ENCODE measurements at places on chromosomes 2 and 18.

- DNase-seq = no peak
These were observed 19.0 kb upstream of the CCNYL1 start for GRCh38 chr2:207692206-207693065.

DNA sequence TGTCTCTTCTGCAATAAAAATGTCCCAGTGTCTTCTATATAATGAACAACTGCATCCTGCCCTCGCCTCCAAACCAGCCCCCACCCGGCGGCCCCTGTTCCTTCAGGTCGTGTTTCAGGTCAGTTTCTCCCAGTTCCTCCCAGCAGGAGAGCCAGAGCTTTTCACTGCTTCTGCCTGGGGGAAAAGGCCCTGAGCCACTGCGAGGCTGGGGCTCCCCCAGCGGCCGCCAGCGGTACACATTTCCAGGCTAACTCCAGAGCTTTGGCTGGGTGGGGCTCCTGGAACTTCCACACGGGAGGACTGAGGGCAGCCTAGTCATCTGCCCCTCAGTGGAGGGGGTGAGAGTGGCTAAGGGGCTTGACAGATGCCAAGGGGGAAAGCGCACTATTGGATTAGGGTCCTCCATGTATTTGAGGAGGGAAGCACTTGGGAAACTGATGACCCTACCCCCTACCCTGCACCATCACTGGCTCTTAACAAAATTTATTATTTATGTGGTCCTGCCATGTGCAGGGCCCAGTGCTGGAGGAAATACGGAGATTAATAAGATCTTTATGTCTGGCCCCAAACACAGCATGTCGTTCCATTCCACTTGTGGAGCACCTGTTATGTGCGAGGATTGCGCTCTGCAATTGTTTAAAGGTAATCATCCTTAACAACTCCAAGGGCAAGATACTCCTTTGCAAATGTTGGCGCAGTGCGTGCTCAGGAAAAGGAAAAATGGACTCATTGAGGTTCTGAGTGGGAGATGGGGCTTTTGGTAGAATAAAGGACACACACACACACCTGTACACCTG is 17.3 kb upstream of the CYS1 start:
- DNase-seq = peak; percentile 73

DNA sequence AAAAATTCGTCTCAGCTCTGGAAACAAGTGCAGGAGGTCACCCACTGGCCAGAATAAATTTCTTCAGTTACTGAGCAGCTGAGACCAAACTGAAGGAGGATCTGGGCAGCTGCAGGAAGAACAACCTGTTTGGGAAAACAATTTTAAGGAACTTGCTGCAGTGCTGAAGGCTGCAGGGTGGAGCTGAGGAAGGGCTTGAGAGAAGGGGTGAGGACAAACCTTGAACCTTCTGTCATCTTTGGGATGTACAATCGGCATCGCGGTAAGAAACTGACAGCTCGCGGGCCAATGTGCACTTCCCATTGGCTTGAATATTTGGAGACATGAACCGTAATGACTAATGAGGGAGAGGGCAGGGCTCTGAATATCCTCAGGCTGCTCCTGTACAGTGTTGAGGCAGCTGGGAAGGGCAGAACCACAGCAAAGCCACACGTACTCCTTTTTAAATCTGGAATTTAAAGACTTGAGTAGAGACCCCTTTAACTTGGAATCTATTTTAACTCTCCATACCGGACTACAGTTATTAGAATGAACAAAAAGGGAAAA is 90.3 kb downstream of the TACR1 start:
- no peak for DNase-seq

GRCh38 chr2:220847006-220847405 is 725.1 kb downstream of the EPHA4 start:
- no peak for DNase-seq

GRCh38 chr2:190417045-190417842 is 9.1 kb downstream of the MFSD6 start:
- DNase-seq = no peak

GRCh38 chr18:24995755-24996154 is 356.2 kb downstream of the ZNF521 start:
- DNase-seq = no peak

GRCh38 chr2:126831234-126832005 is 67.3 kb upstream of the TEX51 start:
- no peak for DNase-seq

GRCh38 chr2:231198291-231199173 is at the start of gene ARMC9:
Gene ARMC9 (plus strand): TSS chr2:231198631. CDS start chr2:231206239, 7,608 bp downstream.
- peak; percentile 95 for DNase-seq

- no peak for DNase-seq
These were observed 503.2 kb upstream of the FAM98A start for GRCh38 chr2:34102339-34102738.

DNA sequence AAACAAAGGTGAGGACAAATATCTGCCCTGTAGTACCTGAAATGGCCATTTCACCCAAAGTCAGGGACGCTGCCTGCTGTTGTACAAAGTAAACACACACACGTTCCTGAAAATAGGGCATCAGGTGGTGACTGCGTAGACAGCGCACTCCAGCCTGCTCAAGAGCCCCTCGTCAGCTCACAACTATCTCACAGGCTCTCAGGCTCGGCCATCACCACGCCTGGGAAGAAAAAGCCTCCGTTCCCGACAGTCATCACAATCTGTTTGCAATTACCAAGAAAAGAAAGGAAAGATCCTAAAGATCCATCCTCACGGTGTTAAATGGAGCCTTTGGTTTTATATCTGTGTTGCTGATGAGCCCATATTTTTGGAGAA is 230.2 kb downstream of the ZNF516 start:
- DNase-seq = peak; percentile 80

GRCh38 chr2:60051991-60052390 is 501.5 kb downstream of the BCL11A start:
- no peak for DNase-seq

DNA sequence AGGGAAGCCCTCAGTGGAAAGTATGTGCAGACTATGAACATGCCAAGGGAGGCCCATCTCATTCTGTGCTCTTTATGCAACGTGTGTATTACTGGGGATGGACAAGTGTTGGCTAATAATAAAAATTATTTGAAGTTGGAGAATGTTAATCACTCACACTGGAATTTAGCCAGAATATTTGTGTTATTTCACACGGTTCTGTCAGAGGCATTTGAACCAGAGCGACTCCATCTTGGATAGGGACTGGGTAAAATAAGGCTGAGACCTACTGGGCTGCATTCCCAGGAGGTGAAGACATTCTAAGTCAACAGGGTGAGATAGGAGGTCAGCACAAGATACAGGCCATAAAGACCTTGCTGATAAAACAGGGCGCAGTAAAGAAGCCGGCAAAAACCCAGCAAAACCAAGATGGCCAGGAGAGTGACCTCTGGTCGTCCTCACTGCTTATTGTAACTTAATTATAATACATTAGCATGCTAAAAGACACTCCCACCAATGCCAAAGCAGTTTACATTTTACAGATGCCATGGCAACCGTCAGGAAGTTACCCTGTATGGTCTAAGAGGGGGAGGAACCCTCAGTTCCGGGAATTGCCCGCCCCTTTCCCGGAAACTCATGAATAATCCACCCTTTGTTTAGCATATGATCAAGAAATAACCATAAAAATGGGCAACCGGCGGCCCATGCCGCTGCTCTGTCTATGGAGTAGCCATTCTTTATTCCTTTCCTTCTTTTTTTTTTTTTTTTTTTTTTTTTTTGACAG is 2.6 kb upstream of the FZD5 start:
- no peak for DNase-seq

DNA sequence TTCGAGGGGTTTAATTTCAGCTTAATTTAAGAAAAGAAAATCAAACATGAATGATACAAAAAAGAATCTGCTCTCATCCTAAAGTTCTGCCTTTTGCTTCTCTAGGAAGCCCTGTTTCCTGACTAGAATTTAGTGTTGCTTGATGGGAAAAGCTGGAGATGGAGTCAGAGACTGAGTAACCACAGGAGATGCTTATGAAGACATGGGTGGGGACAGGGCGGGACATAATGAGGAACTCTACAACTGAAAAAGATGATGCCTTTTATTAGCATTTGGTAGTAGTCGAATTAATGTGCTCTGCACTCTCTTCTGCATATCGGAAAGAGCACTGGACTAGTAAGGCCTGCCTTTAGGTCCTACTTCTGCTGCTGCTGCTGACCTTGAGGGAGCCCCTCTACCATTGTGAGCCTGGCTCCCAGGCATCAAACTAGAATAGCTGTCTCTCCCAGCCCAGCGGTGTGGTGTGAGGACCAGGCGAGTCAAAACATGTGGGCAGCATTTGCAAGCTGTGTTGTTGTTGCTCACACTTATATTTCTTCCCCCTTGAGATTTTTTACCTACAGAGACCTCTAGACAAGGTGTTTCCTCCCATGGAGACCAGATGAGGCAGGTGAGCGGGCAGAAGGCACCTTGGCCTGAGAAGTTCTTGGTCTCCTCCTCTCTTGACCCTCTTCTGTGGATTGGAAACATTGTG is 61.5 kb downstream of the INPP4A start:
- no peak for DNase-seq

DNA sequence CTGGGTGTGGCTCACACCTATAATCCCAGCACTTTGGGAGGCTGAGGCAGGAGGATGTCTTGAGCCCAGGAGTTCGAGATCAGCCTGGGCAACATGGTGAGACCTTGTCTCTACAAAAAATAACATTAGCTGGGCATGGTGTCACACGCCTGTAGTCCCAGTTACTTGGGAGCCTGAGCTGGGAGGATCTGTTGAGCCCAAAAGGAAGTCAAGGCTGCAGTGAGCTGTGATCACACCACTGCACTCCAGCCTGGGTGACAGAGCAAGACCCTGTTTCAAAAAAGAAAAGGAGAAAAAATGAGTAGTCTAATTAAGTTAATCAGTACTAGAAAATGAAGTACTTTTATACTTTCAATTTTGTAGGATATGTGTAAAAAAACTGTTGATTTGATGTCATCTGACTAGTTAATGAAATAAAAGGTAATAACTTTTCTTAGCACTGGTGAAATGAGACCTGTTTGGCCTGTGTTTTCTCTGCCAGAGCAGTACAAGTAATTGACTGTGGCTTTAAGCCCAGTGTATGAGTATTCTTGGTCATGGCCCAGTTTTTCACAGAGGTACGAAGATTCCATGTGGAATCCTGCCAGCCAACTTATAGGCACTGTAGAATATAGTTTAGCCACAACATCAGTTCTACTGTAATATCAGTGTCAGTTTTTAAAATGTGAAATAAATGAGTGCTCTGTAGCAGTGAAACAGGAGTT is 35.8 kb downstream of the MFSD6 start:
- no peak for DNase-seq

GRCh38 chr2:213834746-213835145 is 550.5 kb downstream of the SPAG16 start:
- DNase-seq = no peak

- DNase-seq = no peak
These were observed 90.8 kb downstream of the PTPRM start for GRCh38 chr18:7657937-7658336.

DNA sequence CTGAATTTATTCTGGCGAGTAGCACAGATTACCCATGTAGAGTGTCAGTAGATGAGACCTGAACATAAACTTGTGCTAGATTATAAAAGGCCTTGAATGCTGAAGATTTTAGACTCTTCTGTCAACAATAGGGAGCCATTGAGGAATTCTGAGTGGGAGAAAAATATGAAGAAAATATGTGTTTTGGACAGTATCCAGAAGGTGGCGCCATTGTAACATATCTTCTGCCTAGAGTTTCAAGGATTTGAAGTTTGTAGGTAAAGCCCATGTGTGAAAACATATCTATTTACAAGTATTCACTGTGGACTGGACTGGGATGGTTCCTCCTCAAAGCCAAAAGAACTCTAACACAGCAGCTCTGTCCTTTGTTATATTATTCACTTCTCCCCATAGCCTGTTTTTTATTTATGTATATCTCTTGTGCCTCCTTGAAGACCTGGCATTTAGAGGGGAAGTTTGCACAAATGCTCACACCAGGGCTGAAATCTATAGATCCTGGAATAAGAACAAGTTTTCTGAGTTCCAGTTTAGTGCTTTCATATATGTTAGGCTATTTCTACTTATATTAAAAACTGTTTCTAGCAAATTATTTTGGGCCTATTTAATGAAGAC is 124.9 kb downstream of the RDH14 start:
- peak; percentile 94 for DNase-seq

DNA sequence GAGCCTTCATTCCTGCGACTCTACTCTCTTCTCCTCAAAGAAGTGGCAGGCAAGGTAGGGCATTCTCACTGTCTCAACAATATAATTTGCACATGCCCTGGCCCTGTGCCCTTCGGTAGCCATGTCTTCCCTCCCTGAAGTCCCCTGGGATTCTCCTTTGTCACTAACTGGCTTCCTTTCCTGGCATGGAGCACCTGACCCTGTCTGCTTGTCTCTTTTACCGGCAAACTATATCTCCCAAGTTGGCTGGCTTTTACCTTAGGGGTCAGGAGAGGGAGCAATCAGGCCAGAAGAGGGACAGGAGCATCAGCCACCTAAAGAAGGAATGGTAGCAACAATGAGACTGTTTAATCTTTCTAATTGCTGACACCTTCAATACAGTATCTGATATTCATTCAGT is 51.9 kb upstream of the RMDN2 start:
- no peak for DNase-seq

DNA sequence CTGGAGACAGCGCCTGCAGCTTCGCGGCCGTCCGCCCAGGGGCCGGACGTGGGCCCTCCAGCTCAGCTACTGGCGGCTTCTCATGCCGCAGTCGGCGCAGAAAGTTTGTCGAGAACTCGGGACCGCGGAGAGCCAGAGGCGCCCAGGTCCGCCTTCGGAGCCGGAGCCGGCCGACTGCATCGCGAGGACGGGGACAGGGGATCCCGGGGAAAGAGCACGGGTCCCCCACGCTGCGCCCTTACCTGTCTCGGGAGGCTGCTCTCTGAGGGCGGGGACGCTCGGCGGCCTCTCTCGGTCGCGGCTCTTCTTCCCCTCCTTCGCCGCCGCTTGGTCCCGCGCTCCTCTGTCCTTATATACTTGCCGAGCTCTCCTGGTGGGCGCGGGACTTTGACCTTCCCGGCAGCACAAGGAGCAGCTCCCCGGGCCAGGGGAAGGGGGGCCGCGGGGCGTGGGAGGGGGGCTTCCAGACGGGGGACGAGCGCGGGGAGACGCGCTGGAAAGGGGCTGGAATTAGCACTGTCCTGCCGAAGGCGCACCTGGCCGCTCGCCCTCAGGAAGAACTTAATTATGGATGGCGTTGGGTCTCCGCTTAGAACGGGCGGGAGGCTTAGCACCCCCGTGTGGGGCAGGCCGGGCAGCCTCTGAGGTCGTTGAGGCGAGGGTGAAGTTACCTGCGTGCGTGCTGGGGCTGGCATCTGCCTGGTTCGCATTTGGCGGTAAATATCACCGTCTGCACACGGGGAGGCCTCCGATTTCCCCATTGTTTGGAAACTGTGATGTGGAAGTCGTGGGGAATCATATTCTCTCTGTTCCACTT is at the start of gene POMC:
POMC (minus strand) TSS at position 325 of the 817 bp plus-strand sequence. CDS start 3,808 bp downstream, outside the sequence.
- peak; percentile 46 for DNase-seq

DNA sequence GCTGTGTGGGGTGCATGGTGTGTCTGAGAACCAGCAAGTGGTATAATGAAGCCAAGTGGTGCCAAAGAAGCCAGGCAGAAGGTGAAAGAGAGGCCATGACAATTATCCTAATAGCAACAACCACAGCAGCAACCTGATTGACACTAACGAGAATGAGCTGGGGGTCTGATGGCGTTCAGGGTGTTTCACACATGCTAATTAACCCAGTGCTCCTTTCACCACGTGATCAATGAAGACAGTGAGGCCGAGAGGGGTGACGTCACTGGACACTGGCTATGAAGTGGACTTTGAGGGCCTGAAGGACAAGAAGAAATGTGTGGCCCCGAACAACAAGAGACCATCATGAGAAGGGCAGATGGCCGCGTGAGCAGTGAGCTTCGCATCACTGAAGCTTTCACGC is 364.4 kb upstream of the ID2 start:
- DNase-seq = no peak

- no peak for DNase-seq
These were observed 33.7 kb downstream of the GFPT1 start for GRCh38 chr2:69353360-69353759.

- DNase-seq = no peak
These were observed 104.5 kb downstream of the ACAA2 start for GRCh38 chr18:49708662-49709346.

Measured in NCI-H510A treated with DMSO at 0.1 percent for 48 hours (cell line).